ENCODE measurements at places on chromosomes 11 and 22.

GRCh38 chr11:111063726-111064517 is 181.6 kb upstream of the POU2AF2 start:
- no peak for DNase-seq

DNA sequence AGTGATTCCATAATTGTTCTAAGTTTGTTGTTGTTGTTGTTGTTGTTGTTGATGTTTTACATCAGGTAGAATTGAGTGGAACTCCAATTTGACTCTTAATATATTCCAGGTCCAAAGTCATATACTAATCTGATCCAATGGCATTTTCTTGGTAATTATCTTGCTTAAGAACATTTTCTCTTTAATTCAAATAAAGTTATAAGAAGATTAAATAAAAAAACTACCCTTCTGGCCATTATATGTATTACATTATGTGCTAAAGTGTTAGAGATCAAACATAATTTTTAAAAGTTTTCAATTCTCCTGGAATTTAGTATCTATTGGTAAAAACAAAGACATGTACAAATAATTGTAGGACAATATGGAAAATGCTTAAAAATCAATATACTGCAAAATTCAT is 775.4 kb downstream of the LUZP2 start:
- no peak for DNase-seq

DNA sequence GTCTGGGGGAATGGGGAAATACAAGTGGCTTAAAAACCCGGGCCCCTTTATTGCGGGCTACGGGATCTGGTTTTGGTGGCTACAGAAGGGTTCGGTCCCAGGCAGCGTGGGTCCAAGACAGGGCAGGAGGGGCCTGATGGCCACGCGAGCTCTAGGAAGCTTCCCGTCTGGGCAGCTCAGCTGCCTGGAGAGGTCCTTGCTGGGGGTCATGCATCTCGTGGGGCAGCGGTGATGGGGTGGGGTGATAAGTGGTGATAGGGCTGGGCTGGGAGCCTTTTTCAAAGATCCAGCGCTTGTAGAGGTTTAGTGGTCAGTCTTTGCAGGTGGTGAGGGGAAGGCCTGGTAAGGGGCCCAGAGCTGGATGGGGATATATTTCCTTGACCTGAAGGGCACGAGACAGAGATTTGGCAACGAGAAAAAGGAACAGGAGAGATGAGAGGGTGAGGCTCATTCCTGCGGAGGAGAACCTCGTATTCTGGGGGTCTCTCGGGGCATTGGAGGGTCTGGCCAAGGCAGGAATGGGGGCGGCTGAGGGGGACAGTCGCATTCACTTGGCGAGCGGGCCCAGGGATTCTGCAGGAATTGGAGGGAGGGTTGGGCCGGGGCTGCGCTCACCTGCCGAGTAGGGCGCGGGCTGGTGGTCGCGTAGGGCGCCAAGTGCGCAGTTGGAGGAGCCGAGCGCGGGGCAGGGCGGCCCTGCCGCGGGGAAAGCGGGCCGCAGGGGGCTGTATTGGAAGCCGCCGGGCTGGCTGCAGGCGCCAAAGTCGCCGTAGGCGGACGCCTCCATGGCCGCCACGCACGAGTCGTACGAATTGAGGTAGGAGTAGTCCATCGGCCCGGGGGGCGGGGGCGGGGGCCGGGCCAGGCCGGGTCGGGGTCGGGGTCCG is 560 bp downstream of the PHOX2A start:
- DNase-seq: no peak

- no peak for DNase-seq
Measured at GRCh38 chr22:36259615-36260300, 6.8 kb downstream of the APOL1 start.

DNA sequence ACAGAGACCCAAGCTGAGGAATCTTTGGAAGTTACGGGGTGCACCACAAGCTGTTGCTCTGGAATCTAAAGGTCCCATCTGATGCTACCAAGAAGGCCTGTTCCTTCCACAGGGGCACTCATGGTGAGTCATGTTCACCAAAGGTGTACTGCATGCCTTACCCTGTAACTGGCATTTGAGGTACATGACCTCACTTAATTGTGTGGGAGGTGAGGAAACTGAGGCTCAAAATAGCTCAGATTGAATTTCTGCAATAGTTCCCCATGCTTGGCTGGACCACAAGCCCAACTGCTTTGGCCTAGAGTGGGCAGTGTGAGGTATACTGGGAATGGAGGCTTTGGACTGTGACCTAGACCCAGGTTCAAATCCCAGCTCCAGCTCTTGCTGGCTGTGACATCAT is 8.2 kb downstream of the MTFP1 start:
- DNase-seq: no peak

GRCh38 chr11:18408558-18409291 is 3.4 kb upstream of the LDHC start:
- no peak for DNase-seq

DNA sequence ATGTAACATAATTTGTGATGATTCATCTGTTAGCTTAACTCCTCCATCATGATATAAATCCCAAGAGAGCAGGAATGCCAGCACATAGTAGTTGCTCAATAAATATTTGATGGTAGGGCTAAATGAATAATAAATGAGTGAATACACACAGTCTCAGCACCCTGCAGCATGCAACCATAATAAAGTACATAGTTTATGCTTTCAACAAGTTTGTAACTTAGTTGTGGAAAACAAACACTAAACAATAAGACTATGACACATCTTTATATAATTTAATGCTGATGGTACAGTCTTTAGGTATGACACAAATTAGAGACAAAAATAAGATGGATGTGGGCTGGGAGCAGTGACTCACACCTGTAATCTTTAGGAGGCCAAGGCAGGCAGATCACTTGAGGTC is 3.8 kb downstream of the ALKBH8 start:
- no peak for DNase-seq

- DNase-seq: no peak
Measured at GRCh38 chr11:76649011-76649410, 21.5 kb downstream of the LRRC32 start.

All from stimulated activated CD8-positive, alpha-beta memory T cell treated with anti-CD3 and anti-CD28 coated beads, Interleukin-4, amount 100 ng/mL, for 24 hours (primary cell).